Stimulated activated CD4-positive, alpha-beta T cell treated with anti-CD3 and anti-CD28 coated beads, TNF-alpha, amount 100 ng/mL, for 24 hours (primary cell): ENCODE measurements at places on chromosomes 5 and 9.

DNA sequence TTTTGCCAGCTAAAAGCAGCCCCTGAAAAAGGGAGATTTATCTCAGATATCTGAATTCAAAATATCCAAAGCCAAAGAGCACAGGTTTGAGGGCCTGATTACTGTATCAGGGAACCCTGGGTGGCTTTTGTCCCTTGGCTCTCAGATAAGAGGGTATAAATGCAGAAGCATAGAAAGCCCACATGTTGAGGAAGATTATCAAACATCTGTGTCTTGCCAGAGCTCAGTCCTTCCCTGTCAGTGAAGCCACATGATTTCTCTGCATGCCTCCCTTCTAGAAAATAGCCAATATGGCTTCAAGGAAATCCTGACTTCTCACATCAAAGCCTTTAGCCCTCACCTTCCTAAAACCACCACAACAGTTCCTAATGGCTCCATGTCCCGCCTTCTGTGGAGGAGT is 408.0 kb upstream of the DMAC1 start:
- DNase-seq = no peak

DNA sequence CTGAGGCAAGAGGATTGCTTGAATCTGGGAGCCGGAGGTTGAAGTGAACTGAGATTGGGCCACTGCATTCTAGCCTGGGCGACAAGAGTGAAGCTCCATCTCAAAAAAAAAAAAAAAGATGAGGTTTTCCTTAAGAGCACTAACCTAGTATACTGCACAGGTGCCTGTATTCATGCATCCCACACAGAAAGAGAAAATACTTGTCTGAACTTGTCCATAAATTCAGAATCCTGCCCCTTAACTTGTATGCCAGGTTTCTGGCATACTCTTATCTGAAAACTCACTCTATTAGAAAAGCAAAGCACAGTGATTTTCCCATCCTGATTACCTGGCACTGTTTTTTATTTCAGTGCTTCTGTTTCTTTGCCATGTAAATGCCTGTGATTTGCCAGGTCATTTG is 125.3 kb upstream of the CDKN2B start:
- DNase-seq = no peak

- no peak for DNase-seq
Observed at GRCh38 chr5:110916381-110917049, 155.0 kb upstream of the TSLP start.

GRCh38 chr9:114930056-114930812 is at the start of gene TNFSF8:
TSS of gene TNFSF8 (minus strand) at chr9:114930591. CDS start at chr9:114930303, 288 bp downstream.
- DNase-seq = peak; percentile 55

- no peak for DNase-seq
Observed at GRCh38 chr5:43314724-43315123, 1.5 kb upstream of the HMGCS1 start.

DNA sequence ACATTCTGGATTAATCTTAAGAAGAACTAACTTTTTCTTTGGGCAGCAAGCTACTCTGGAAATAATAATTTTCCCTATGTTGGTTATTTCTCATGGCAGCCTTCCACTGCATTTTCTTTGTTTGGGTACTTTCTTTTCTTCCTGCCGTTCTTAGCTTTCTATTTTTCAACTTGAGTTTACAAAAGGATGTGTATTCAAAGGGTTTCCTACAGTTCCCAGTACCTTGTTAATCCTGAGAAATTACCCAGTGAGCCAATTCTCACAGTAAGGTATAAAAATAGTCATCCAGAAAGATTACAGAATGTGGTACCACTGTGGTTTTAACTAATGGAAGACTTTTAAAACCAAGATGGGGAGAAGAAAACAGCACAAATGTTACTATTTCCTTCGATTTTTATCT is 20.2 kb downstream of the GPR21 start:
- DNase-seq = no peak

GRCh38 chr5:36059571-36060419 is 6.9 kb downstream of the UGT3A2 start:
- no peak for DNase-seq

DNA sequence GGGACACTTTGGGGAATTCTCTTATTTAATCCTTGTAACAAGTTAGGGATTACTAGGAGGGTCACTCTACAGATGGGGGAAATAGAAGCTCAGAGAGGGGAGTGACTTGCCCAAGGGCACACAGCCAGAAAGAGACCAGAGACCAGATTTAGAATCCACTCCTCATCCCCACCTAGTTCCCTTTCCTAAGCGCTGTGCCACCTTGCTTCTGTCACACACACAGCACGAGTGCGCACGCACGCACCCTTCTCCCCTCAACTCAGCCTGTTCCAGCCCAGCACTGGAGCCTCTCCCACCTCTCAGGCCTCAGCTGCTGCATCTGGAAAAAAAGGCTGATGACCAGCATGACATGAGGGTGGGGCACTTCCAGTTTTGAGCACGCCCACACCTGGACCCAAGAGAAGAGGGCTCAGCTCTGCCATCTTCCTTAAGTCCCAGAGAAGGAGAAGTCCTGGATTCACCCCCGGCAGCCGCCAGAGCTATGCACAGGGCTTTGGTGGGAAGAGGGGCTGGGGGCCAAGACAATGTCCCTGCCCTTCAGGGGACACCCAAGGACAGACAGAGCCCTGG is 18.5 kb downstream of the NR5A1 start:
- DNase-seq = no peak

DNA sequence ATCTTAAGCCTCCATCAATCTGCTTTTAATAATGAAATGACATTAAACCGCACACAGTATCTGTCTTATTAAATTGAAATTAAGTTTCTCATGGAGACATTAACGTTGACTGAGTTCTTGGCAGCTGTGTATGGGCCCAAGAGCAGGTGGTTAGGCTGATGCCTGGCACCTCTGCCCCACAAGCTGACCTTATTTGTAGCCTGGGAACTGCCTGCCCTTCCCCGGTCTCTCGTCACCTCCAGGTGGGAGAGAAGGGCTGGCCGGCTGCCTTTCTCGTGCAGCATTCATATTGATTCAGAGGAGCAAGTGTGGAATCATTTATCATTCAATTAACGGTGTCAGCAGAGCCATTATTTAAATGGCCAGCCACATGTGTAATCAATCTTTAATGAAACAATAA is 53.0 kb upstream of the FCN1 start:
- no peak for DNase-seq

DNA sequence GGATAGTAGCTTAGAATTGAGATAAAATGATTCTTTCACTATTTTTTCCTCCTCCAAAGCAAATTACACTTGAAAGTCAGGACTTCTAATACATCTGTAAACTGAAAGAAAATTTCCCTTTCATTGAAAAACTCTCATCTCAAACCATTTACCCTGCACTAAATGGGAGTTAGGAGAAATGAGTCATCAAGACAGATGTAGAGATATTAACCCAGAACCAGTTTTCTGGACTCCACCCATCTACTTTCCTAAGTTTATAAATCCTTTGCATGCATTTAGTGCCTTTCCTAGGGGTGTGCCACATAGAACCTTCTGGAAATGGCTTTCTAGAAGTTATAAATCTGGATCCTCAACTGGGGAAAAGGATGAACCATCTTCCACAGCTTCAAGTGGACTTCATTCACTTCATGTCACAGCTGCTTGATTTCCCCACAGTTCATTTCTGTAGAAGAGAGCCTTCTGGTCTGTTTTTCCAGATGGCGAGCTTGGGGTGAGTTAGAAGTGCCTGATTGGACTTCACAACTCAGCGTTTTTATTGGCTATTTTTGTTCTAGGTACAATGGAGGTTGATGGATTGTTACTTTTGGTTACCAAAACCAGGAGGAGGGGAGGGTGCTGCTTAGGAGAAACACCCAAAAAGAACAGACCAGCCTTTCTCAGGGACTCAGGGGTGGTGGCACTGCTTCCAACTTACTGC is 72.5 kb upstream of the GPR151 start:
- DNase-seq = no peak

DNA sequence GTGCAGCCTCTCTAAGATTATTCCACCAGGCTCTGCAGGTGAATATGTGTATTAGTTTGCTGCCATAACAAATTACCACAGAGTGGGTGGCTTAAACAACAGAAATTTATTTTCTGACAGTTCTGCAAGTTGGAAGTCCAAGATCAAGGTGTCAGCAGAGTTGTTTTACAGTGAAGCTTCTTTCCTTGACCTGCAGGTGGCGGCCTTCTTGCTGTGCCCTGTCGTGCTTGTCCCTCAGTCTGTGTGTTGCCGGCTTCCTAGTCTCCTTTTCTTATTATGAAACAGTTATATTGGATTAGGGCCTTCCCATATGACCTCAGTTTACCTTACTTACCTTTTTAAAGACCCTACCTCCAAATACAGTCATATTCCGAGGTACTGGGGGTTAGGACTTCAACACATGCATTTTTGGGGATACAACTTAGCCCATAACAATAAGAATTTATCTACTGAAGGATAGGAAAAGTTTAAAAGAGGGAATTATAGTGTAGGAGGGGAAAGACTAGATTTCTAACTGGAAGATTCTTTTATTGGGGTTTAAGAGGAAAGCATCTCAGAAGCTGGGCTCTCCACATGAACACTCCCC is 97.4 kb downstream of the OSTF1 start:
- DNase-seq = peak; percentile 11

DNA sequence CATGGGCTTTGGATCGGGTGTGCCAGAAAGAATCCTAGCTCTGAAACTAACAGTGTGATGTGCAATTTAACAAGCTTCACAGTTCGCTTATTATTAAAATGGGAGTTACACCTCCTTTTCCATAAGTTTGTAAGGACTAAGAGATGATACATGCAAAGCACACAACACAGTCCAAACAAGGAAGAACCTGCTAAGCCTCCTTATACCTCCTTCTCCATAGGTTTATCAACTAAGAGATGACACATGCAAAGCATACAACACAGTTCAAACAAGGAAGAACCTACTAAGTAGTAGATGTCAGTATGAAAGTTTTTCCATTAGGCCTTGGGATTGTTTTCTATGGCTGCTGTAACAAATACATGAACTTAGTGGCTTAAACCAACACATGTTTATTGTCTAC is 215.9 kb downstream of the DCP2 start:
- DNase-seq = no peak

DNA sequence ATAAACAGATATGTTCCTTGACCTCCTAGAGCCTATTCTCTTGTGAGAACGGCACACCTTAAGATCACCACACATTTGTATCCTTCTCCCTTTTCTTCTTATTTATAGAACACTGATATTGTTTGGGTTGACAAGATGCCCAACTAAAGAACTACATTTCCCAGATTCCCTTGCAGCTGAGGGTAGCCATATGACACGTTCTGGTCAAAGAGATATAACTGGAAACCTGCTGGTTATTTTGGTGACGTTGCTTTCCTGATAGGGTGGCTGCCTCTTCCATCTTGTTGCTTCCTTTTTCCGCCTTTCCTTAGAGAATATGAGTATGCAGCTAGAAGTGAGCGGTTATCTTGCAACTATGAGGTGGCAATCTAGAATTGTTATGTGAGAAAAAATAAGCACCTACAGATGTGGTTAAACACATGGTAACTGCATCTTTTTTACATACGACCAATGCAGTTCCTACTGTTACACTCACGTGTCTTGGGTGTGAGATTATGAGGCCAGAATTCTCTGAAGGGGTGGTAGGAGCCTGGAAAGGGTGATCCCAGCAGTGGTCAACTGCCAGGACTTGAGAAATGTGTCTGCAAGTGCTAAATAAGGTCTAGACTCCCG is 72.9 kb downstream of the SEC61B start:
- no peak for DNase-seq

DNA sequence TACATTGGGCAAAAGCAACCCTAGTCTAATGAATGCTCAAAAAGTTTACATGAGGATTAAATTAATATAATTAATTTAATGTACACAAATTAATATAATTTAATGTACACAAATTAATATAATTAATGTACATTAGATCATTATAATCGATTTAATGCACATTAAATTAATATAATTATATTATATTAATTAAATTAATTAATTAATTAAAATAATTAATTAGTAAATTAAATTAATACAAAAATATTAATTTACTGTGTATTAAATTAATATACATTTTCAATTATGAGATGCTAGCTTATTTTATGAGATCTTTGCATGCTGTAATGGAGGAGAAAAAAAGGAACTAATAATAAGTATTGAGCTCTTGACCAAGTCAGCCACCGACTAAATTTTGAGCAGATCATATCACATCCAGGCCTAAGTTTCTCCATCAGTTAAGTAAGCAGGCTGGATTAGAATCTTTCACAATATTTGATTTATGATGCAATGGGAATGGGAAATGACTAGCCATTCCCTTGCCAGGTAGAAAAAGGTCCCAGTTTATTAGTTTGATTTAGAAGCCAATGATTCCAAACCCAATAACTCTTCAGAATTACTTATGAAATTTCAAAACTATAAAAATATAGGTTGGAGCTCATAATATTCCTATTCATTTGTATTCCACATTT is 533.4 kb upstream of the GRIA1 start:
- no peak for DNase-seq

DNA sequence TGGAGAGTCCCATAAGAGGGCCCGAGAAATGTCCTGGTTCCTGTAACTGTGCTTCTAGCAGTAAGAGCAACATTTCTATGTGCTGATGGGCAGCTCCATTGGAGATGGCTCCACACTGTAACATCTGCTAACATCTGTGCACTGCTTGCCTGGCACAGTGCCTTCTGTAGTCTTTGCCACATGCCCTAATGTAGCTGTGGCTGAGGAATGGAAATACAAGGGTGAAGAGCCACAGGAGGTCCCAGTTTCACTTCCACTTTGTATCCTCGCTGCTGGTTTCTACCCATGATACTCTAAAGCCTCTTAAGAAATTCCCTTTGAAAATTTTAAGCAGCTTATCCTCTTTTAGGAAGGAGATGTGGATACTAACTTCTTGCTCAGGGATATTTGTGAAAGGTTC is 97.4 kb downstream of the HOMER1 start:
- no peak for DNase-seq

GRCh38 chr5:21680641-21681040 is 1172.5 kb downstream of the CDH12 start:
- no peak for DNase-seq

DNA sequence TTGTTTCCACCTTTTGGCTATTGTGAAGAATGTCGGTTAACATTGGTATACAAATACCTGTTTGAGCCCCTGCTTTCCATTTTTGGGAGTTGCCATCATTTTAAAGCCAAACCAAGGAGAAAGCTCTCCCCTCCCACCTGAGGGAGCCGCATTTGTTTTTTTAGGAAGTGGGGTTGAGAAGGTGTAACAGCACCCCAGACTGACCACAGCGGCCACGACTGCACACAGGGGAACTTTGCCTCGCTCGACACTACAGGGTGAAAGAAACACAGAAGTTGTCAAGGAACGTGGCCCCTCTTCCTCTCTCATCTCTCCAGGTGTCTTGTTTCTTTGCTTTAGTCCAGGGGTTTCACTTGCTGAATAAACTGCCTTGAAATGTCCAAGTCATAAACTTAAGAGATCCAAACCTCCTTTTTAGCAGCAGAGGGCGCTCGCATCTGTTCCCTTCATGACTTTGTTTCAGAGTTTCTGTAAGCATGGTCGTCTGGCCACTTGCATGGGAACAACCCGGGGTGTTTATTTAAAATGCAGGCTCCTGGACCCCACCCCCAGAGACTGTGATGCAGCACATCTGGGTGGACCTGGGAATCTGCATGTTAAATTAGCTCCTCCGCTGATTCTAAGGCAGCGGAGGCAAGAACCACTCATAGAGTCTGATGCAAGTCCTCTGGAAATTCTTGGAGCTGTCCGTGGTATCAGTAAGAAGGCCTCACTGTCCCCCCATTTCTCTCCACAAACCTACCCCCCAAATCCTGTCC is 2.1 kb upstream of the TTLL11 start:
- peak; percentile 18 for DNase-seq
